ENCODE measurements at places on chromosomes 2 and 18.
A peak's percentile ranks its signal among the peaks of the same experiment; 100 is the strongest.

DNA sequence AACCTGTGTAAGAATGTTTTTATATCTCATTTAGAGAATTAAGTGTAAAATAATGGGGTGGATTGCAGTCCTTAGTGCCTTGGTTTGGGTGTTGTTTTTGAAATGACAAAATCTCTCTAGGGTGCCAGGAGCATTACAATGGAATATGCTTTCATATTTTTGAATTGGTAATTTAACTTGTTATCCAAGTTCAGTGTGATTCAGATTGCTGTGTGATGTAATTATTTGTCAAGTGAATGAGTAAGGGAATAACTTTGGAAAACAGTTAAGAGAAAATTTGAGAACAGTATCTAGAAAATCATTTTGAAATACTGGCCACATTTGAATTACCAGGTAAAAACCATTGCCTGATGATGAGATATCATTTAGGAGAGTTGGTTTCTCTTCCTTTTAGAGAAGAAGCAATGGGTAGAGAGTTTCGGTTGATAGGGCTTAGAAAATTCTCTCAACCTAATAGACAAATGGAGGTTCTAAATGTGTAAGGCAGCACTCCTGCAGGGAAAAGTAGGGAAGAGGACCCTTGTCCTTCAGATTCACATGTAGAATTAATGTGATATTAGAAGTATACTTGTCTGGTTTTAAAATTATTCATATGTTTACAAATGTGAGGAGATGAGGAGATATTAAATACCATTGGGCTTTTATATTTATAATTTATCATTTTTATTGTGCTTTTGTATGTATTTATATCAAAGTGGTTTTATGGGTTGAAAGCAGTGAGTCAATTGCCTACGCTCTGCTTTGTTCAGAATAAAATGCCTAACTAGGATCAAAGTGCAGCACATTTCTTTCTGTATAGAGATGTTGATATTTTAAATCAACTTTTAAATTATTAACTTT, 124.8 kb downstream of the PHLPP1 start:
- DNase-seq = no peak

GRCh38 chr2:240480834-240481623, 45.6 kb downstream of the GPC1 start:
- no peak for DNase-seq

DNA sequence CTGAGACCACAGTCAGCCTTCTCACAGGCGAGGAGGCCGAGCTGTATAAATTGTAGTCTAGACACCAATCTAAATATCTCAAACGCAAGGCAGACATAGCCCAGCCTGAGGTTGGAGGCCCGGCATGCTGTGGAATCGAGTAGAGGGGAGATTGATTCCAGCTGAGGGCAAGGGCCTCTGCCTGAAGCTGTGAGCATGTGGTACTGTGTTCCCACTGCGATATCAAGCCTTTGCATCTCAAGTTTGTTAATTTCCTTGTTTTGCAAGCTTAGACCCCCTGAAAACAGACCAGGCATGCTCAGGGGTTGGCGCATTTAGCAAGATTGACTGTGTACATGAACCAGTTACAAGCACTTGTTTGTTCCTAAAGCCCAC, 65.1 kb upstream of the FOSL2 start:
- no peak for DNase-seq

DNA sequence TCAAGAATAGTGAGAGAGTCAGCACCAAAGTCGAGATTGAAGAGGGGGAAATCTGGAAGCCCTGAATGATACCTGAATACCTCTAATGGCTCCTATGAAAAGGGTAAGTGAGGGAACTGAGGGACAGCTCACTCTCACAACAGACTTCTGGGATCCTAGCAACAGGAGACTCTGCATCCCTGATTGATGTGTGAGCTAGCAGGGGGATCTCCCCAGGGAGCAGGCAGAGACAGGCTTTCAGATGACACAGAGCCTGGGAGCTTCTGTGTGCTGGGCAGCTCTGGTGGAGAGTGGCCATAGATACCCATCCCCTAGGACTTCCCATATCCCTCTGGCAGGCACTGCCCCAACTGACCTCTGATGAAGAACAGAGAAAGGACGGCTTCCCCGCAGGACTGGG, 206.2 kb downstream of the EXOC6B start:
- DNase-seq = no peak

DNA sequence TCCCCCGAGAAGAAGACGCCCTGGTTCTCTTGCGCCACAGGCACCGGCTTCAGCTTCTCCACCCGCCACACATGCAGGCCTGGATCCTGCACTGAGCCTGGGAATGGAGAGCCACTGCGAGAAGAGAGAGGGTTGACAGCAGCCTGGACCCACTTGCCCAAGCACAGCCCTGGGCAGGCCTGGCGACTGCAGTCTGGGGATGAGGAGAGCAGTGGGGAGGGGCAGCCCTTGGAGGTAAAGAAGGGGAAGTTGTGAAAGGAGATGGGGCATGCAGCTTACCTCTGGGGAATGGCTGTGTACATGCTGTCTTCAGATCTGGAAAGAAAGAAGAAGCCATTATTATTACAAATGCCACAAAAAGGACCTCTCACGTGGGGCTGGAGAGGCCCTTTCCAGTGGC, 8.3 kb downstream of the CAPG start:
- DNase-seq = no peak

- DNase-seq = no peak
Measured at GRCh38 chr18:1464444-1465217, 560.0 kb downstream of the ADCYAP1 start.

- peak; percentile 96 for DNase-seq
Measured at GRCh38 chr2:174487108-174487819, 435 bp upstream of the GPR155 start.

GRCh38 chr2:182824056-182824766, 42.2 kb downstream of the FRZB start:
- no peak for DNase-seq

GRCh38 chr2:26805241-26805676, 19.4 kb downstream of the CENPA start:
- DNase-seq = no peak

DNA sequence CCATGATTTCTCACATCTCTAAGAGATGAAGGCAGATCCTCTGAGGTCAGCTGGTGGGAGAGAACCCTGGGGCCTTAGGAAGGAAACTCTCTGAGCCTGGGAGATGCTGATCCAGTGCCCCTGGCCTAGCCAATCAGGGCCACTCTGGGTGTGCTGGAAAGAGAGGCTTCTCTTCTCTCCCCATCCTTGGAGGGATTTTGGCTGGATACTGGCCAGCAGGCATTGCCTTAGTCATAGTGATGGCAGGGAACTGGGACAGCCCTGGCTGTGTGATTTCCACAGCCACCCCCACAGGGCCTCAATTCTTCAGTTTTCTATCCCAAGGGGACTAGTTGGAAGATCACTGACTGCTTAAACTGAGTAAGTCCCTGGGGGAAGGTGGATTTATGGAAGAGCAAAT, 26.6 kb upstream of the PLB1 start:
- no peak for DNase-seq

- no peak for DNase-seq
Measured at GRCh38 chr2:239324456-239324855, 76.4 kb downstream of the HDAC4 start.

GRCh38 chr2:235017441-235017840, 65.6 kb downstream of the SH3BP4 start:
- DNase-seq = no peak

DNA sequence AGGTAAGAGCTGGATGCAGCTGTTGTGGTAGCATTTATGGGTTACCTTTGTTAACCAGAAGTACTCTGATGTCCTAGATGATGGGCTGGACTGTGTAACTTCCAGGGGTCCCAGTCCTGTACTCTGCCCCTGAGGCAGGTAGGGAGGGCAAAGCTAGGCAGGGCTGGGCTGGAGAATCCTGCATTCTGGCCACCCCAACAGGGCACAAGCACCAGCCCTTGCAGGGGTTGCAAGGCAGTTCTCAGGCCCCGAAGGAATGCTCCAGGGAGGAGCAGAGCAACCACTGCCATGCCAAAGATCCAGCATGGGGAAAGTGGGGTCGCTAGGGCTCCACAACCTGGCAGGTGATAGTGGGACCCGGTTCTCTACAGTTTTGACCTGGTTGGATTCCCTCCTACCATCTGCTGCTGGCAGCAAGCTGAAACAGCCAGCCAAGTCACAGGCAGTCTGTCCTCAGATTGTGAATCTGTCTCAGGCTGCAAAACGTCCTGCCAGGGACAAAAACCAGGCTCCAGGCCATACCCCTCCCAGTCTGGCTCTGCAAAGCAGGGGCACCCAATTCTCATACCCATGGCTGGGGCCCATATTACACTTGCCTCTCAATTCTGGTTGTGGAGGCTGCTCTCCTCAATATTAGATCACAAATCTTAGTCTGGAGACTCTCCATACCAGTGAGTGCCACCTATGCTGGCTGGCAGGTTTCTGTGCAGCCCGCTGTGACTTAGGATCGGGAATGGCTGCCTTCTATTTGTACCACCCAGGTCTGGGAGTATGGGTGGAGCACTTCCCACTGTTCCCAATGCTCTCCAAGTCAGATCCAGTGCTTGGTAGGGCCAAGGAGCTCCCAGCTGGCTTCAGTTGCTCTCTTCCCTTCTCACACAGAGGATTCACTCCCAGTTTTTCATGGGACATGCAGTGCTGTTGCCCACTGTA, 61.1 kb downstream of the SMCHD1 start:
- DNase-seq = no peak
